ENCODE measurements at places on chromosomes 4 and X. TPM values are rescaled to one million over a fixed set of nuclear protein-coding genes. Genes with fewer than 3 reads are reported as not detected.

The STARD8 gene
- 2.7 TPM for total RNA-seq

The DCX gene
- not detected for total RNA-seq

The TMEM129 gene
- total RNA-seq = 33.3 TPM

The CXXC4 gene
- total RNA-seq = 0.17 TPM

The CCSER1 gene
- total RNA-seq = not detected

The TNIP3 gene
- total RNA-seq = 0.50 TPM

The HTN3 gene
- total RNA-seq = not detected

The HMX1 gene
- total RNA-seq = not detected

The PGAM4 gene
- total RNA-seq = not detected

The TCEAL5 gene
- not detected for total RNA-seq

The STBD1 gene
- 3.7 TPM for total RNA-seq

The RASL11B gene
- total RNA-seq = 0.59 TPM

The NXF3 gene
- total RNA-seq = not detected

The SLC49A3 gene
- total RNA-seq = 2.1 TPM

The MAGEC1 gene
- total RNA-seq = not detected

The SPARCL1 gene
- total RNA-seq = under 0.01 TPM

The IQSEC2 gene
- 9.4 TPM for total RNA-seq

The PRDM8 gene
- 5.2 TPM for total RNA-seq

The MXRA5 gene
- 0.50 TPM for total RNA-seq

The CCKAR gene
- not detected for total RNA-seq

The ANAPC10 gene
- total RNA-seq = 19.5 TPM

The RPS6KA6 gene
- total RNA-seq = 0.74 TPM

The DDIT4L gene
- 1.3 TPM for total RNA-seq

The ADGRG2 gene
- under 0.01 TPM for total RNA-seq

The AMOT gene
- 5.0 TPM for total RNA-seq

The TLL1 gene
- total RNA-seq = under 0.01 TPM

The MTTP gene
- under 0.01 TPM for total RNA-seq

The PDE6B gene
- total RNA-seq = 2.5 TPM

The SPANXD gene
- not detected for total RNA-seq

The PKD2 gene
- total RNA-seq = 13.2 TPM

The HGFAC gene
- total RNA-seq = not detected

The TLR1 gene
- total RNA-seq = 0.84 TPM

The IDUA gene
- 1.0 TPM for total RNA-seq

The ZNF157 gene
- total RNA-seq = not detected

The SSX4 gene
- not detected for total RNA-seq

The CFI gene
- 1.3 TPM for total RNA-seq

The EMCN gene
- total RNA-seq = not detected

The FAM53A gene
- total RNA-seq = 5.7 TPM

The MAGEA1 gene
- not detected for total RNA-seq

The KLHL13 gene
- total RNA-seq = 3.2 TPM

The AWAT1 gene
- total RNA-seq = not detected

The HPGDS gene
- not detected for total RNA-seq

The XG gene
- total RNA-seq = not detected

The BMP3 gene
- total RNA-seq = not detected

The GAGE1 gene
- total RNA-seq = not detected

The NSUN7 gene
- 0.67 TPM for total RNA-seq

The ZCCHC12 gene
- total RNA-seq = 0.15 TPM

The PLP2 gene
- total RNA-seq = 115 TPM

The SAGE1 gene
- not detected for total RNA-seq

The SHROOM3 gene
- 12.6 TPM for total RNA-seq

Data from bronchus fibroblast of lung (primary cell).